CD8-positive, alpha-beta T cell (primary cell): ENCODE measurements at places on chromosomes 2 and 18.

- DNase-seq: no peak
Measured at GRCh38 chr2:150478200-150478974, 9.1 kb downstream of the RND3 start.

DNA sequence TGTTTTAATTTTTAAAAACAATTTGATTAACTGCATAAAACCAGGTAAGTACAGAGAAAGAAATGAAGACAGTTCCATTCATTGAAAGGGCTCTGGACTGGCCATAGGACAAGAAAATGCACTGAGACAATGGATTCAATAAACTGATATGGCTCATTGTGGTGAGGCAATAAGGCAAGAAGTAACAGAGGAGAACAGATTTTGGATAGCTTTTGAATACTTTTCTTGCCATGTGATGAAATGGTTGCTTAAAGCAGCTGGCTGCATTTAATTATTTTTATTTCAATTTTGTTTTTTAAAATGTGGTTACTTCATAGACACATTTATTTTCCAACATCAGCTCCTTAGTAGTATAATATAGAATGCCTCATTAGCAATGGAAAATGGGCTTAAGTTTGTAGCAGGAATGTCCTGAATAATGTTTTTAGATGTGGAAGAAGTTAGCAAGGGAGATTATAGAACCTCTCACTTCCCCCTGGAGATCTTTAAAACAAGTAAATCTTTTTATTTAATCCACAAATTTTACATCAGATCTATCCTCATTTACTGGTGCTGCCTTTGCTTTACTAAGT is 646.9 kb upstream of the ZEB2 start:
- no peak for DNase-seq

DNA sequence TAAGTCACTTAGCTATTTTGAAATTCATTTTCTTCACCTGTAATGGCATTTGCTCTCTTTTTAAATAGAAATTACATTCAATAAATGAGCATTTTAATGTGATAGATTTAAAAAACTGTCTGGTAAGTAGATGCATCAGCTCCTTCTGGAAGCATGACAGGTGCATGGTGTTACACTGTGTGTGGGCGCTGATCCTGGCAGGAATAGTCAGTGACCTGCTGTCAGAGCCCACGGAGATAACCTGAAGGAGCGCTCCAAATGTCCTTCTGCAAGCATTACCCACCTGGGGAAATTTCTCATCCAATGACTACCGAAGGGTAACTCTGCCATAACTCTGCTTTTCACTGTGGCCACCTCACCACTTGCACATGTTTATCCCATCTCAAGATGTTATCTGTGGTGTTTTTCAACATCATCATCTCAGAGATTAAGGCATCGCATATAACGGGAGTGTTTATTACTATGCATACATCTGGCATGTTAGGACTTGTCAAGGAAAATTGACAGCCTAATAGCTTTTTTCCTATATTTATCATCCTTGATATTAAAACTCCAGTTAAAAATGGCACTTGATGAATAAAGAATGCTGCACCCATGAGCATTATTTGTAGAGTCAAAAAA is 637.3 kb downstream of the ERBB4 start:
- DNase-seq: no peak

DNA sequence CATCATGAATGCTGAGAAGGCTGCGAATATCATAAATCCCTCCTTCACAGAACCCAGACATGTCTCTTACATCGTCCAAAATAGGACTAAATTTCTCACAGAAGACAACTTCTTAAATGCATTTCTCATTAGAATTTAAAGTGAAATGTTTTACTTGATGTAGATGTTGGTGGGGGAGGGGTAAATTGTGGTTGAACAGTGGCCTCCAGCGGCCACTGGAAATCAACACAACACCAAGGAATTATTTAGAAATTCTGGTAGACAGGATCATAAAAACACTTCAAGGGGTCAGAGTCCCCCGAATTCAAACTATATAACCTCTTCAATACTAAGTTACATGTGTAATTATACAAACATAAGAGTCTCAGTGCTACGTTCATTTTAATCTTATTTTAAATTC is 135.9 kb downstream of the ABCA12 start:
- DNase-seq: no peak

DNA sequence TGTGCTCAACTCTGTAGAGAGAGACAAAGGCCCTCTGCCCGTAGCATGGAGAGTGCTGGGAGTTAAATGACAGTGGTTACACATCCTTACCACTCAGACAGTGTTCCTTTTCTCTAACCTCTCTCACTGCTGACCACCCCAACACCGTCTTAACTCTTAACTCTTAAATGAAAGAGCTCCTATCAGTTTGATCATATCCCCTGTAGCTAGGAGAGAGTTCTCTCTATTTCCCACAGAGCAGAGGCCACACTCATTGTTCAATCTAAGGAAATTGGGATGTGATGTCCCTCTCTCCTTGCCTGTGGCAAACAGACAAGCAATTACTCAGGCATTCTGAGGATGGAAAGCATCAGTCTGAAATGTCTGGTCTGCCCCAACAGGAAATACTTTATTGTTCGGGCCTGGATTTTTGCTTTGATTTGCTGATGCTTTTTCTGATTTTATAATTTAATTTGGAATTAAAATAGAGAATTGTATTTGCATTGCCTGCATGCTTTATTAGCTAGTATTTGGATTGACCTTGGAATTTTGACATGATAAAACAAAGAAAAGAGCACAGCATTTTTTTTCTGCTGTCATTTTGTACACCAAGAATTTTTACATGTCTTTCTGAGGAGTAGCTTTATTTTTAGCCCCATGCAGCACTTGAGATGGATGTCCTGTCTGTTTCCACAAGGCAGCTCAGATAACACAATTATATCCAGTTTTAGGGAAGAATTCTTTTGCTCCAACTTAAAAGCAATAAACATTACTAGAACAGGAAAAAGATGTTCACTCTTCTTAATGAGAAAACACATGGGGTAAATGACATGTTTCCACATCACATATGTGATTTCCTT is 27.7 kb upstream of the IER3IP1 start:
- DNase-seq: no peak

DNA sequence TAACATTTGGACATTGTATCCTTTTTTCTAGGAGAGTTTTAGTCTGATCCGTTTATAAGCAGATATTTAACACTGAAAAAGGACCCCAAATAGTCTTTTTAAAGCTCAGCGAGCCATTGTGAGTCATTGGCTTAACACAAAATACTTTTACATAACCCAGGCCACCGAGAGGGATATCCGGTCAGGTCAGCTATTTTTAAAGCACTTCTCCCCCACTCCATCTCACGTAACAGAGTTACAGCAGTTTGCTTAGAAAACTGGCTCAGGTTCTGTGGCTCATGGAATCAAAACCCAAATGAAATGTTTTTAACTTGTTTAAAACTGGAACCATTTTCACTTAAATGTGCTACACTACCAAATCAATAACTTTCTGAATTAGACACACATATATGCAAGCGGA is 23.9 kb downstream of the COL4A3 start:
- no peak for DNase-seq

- no peak for DNase-seq
Measured at GRCh38 chr18:21663578-21663977, 41.0 kb downstream of the ABHD3 start.

DNA sequence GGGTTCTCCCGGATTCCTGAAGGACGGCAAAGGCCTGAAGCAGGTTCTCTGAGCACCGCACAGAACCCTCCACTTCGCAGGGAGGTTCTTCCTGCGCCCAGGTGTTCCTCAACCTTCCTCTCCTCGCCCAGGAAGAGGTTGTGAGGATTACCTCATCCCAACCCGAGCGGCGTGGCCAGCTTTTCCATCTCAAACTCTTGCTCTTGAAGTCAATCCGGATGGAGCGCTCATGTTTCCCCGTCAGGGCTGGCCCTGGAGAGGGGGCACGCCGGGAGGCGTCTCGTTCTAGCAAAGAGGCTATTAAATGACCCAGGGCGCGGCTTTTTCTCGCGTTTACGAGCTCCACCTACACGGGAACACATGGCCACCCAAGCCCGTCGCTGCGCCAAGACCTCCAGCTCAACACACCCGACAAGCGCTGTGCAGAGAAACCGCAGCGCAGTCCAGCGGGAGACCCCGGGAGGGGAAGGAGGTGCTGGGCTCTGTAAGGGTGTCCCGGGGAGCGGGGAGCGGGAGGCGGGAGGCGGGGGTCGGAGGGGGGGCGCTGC is 540 bp upstream of the RAB10 start:
- DNase-seq: no peak

- DNase-seq: no peak
Measured at GRCh38 chr2:169036736-169037440, 5.8 kb upstream of the ABCB11 start.

GRCh38 chr2:48587560-48587959 is 30.1 kb upstream of the GTF2A1L start:
- DNase-seq: no peak

GRCh38 chr2:144470816-144471215 is 49.1 kb downstream of the ZEB2 start:
- DNase-seq: no peak

- no peak for DNase-seq
Measured at GRCh38 chr18:9775178-9775577, 67.1 kb downstream of the RAB31 start.

DNA sequence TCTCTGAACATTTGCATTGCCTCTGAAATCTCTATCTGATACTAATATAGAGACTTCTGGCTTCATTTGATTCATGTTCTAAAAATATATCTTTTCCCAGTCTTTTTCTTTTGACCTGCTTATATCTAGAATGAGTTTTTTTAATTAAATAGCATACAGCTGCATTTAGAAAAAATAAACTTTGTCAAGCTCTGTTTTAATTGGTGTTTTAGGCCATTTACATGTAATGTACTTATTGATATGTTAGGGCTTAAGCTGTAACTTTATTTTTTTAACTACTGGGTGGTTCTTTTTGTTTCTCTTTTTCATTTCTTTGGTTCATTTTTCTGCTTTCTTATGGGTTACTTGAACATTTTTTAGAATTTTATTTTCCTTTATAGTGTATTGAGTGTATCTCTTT is 54.9 kb downstream of the CCDC138 start:
- no peak for DNase-seq

GRCh38 chr18:48409591-48410094 is 460 bp upstream of the ZBTB7C start:
- DNase-seq: no peak

DNA sequence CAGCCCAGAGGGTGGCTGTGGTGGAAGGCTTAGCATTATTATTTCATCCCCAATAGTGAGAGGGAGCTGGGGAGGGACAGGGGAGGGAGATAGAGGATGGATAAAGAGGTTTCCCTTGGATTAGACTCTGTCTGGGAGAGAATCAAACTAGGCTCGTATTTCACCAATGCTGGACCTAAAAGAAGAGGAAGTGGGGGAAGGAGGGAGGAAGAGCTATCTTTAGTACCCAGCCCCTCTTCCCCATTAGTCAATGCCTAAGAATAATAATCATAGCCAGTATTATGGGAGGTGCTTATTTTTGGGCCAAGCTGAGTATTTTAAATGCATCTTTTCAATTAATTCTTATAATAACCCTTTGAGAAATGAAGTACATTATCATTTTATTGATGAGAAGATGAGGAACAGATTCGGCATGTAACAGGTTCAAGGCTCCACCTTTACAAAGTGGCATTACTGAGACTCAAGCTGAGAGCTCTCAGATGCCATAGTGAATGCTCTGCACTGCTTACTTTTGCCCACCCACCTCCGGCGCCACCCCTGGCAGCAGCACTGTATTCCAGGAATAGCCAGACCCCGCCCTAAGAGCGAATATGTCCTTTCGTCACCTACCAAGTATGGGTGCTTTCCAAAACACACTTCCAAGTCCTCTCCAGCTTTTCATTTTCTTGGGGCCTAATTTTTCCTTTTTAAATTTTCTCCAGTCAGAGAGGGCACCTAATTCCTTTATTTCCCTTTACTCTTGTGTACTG is 21.0 kb downstream of the PAX8 start:
- DNase-seq: no peak

DNA sequence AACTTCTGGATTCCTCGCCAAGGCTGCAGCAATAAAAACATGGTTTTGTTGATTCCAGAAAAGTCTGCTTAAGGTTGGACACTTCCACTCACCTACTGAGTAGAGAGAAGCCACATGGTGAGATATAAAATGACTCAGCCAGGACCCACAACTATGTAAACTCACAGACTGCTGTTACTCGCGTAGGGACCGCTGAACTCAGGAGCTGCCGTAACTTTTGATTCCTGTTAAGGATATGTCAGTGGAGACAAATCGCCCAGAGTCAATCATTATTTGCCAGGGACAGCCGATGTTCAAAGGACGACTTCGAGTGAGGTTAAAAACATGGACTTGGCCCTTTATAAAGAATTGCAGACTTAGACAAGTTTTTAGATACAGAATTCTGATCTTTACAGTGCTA is 25.6 kb downstream of the CYB5A start:
- DNase-seq: no peak

- no peak for DNase-seq
Measured at GRCh38 chr2:129876541-129876940, 102.9 kb upstream of the RAB6C start.

GRCh38 chr2:236205867-236206645 is 37.9 kb upstream of the GBX2 start:
- no peak for DNase-seq

GRCh38 chr2:215799194-215799593 is 214.2 kb downstream of the MREG start:
- DNase-seq: no peak

GRCh38 chr2:60964651-60965498 is 52.6 kb upstream of the PEX13 start:
- peak; percentile 63 for DNase-seq

DNA sequence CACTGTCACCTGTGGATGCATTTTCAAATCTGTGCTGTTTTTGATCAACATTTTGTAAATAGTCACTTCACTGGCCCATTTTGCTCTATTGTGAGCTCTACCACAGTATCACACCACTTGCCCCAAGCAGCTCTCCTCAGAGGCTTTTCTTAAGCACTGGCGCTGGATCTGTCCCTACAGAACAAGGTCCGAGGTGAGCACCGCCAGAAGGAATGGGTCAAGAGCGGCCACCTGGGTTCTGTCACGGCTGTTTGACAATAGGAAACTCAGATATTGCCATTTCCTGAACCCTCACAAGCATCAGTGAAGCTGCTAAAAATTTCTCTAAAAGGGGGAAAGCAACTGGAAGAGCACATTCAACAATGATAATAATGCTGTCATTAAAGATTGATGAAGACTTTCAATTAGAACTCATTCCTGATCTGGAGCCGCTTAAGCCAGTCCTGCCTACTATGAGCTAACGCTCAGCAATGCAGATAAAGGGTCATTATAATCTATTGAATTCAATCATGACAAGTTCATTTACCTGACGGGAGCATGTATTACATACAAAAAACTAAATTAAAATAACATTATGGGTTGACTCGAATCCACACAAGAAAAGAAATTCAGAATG is 514.0 kb downstream of the GALR1 start:
- DNase-seq: no peak

- DNase-seq: no peak
Measured at GRCh38 chr2:181235683-181236459, 221.3 kb upstream of the ITGA4 start.
